Immature natural killer cell (primary cell): ENCODE measurements at places on chromosomes 2 and 18. TPM values are rescaled to one million over a fixed set of nuclear protein-coding genes. Genes with fewer than 3 reads are reported as not detected.

- no peak for DNase-seq
These were observed 80.3 kb upstream of the TTC39C start for GRCh38 chr18:23934252-23934651.

GRCh38 chr2:84102274-84102673, 356.8 kb downstream of the SUCLG1 start:
- no peak for DNase-seq

DNA sequence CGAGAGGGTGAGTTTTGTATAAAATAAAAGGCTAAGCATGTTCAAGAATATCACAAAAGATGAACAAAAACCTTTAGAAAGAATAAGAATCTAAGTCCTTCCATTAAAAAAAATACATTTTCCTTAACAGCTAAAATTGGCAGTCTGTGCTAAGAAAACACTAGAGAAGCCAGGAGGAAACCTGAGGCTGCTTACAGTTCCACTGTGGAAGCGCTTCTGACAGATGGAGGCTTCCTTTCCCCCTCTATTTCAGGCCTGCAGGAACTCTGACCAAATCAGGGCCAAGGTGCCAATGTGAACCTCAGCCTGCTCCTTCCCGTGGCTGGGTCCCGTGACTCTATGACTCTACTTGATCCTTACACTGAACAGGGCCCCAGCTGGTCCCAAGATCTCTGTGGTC, 108.1 kb upstream of the ARHGAP28 start:
- DNase-seq, result no peak

DNA sequence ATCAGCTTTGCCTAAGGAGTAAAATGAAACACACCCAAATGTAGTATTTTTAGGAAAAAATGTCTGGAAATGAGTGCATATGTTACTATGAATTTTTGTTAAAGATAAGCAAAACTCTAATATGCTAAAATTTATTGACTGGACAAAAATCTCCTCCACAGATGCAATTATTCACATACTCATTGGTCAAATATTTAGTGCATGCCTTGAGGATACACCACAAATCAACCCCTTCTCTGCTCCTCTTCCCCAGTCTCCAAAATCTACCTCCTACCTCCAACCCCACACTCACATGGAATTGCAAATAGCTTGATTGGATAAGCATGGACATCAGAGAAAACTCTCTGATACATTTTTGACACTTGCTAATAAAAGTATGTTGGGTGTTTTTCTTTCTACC, 95.6 kb upstream of the CDC42EP3 start:
- no peak for DNase-seq

DNA sequence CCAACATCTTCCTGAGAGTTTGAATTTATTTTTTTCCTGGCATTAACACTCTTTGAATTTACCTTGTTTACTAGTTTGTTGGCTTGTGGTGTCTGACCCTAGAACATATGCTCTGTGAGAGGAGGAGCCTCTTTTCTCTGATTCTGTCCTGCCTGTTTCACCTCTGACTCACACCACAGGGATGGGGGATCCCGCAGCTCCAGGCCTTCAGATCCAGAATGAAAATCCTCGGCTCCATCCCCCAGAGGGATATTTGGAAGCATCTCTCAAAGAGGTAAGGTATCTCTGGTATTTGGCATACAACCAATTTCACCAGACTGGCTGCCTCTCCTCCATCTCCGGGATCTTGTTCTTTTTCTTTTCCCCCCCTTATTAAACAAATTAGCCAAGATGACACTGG, 104.7 kb downstream of the GPR39 start:
- no peak for DNase-seq

- no peak for DNase-seq
These were observed 168.7 kb downstream of the TNS1 start for GRCh38 chr2:217834057-217834620.

DNA sequence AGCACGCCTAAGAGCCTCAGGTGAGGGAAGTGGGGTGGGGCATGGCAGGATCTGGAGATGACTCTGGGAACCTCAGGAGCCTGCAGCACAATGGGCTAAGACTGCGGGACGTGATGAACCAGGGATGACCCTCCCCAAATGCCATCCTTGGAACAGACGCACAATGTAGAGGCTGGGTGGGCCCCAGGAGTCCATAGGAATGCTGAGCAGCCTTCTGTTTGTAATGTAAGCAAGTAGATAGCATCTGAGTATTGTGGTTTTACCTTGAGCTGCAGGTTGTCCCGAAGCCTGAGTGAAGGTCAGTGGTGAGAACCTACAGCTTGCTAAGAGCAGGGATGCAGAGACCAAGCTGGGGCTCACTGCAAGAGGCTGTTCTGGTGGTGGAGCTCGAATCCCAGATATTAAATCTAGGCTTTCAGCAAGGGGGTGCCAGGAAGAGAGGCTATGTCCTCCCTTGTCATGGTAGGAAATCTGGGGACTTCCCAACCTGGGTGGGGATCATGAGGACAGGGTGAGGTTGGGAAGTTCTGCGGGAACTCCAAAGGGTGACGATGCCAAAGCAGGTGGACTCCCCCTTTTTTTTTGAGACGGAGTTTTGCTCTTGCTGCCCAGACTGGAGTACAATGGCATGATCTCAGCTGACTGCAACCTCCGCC, 5.8 kb downstream of the SCTR start:
- no peak for DNase-seq

DNA sequence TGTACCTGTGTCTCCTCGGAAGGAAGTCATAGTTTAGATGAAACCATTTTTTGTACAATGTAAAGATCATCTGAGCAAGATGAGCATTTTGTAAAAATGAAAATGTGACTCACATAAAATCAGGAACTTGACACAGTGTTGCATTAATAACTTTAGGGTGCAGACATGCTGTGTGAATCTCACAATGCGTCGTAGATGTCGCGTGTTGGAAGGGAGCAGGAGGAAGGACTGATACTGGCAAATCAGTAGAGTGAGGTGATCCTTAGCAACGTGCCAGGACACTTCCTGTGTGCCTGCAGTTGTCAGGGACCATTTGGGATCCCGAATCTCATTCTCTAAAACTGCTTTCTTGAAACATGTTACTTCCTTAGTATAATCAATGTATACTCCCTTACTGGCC, 103.1 kb downstream of the SH3BP4 start:
- DNase-seq, result no peak

DNA sequence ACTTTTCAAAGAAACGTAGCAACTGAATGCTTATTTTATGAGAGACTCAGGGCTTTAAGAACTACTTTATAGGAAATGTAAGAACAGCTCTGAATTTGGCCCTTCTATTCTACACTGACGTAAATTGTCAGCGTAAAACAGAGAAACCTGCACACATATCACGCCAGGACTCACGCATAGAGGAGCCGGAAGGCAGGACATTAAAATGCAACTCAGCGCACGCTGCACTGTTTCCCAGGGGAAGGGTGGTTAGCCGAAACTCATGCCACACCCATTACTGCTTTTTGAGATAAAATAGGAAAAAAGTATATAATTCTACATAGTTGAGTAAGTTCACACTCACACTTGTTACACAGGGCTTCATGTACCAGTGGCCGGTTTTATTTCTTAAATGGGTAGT, 7.4 kb downstream of the TUBB6 start:
- DNase-seq, result no peak

- DNase-seq, result no peak
These were observed 109.9 kb downstream of the SLC4A3 start for GRCh38 chr2:219737270-219737691.

GRCh38 chr2:185227391-185227790, 511.2 kb upstream of the FSIP2 start:
- DNase-seq, result no peak

DNA sequence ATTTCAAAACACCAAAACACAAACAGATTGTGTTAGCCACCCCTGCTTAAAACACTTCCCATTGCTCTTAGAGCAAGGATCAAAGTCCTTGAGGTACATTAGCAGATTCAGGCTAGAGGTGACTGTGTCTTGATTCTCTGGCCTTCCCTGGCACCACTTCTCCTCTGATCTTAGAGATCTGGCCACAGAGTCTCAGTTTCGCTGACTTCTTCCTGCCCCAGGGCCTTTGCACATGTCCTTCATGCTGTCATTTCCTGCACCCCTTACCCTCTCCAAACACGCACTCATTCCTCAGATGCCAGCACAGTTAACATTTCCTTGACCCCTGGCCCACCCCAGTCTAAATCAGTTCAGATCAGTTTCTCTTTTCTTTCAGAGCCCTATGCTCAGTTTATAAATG, 16.9 kb downstream of the CXCR4 start:
- DNase-seq, result no peak

DNA sequence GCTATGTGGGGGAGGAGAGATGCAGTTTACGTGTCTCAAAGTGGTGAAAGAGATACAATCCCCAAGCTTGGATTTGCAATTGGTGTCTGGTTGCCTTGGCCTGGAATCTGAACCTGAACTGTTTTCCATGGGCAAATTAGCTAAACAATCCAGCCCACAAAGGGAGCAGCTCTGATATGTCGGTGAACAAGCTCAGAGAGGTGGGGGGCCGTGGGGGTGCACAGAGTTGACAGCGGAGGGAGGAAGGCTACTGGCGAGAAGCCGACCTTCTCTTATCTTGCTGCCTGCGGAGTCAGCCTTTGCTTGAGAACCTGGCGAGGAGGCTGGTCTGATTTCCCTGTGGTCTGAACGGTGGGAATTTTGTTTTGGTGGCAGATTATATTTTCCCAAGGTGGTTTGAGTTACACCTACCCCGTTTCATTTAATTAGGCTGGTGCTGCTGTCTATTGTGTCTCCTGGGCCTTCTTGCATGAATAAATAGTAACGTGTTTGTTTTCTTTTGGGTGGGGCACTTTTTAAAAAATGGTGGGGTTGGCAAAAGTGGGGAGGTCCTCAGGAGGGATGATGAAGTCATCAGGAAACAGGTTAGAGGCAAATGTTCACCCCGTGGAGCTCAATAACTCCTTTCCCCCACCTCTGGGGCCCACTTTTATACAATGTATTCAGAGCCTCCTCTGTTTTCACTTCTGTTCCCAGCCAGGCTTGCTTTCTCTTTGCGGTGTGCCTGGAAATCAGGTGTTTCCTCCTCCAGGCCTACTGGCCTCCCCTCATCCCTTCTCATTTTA, 80.9 kb upstream of the IGFBP5 start:
- no peak for DNase-seq

DNA sequence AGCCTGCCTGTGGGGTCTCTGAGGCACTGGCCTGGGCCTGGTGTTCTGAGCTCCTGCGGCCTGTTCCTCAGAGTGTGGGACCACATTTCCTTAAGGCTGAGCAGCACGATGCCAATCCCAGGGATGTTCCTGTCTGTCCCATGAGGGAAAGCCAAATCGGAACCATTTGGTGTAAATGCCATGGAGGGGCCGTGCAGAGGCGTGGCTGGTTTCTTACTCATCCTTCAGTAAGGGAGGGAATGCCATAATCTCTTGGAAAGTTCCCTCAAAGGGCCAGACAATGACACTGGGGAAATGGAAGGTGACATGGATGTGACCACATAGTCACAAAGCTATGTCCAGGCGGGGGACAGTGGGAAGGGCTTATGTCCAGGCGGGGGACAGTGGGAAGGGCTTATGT, 14.4 kb upstream of the PTMA start:
- DNase-seq, result no peak

GRCh38 chr2:108920686-108921085, 68.3 kb downstream of the EDAR start:
- DNase-seq, result no peak

GRCh38 chr2:206083602-206084438, 2.2 kb downstream of the INO80D start:
- peak; percentile 18 for DNase-seq

DNA sequence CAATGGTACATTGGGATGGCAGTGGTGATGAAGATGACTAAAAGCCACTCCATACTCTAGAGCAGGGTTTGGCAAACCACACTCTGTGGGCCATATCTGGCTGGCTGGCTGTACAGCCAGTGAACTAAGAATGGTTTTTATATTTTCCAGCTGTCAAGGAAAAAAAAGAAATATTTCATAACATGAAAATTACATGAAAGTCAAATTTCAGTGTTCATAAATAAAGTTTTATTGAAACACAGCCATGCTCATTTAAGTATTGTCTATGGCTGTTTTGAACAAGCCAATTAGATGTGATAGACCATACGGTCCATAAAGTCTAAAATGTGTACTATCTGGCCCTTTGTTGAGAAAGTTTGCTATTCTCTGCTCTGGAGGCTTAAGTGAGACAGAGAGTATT, 1.5 kb downstream of the TTC21B start:
- DNase-seq, result no peak

DNA sequence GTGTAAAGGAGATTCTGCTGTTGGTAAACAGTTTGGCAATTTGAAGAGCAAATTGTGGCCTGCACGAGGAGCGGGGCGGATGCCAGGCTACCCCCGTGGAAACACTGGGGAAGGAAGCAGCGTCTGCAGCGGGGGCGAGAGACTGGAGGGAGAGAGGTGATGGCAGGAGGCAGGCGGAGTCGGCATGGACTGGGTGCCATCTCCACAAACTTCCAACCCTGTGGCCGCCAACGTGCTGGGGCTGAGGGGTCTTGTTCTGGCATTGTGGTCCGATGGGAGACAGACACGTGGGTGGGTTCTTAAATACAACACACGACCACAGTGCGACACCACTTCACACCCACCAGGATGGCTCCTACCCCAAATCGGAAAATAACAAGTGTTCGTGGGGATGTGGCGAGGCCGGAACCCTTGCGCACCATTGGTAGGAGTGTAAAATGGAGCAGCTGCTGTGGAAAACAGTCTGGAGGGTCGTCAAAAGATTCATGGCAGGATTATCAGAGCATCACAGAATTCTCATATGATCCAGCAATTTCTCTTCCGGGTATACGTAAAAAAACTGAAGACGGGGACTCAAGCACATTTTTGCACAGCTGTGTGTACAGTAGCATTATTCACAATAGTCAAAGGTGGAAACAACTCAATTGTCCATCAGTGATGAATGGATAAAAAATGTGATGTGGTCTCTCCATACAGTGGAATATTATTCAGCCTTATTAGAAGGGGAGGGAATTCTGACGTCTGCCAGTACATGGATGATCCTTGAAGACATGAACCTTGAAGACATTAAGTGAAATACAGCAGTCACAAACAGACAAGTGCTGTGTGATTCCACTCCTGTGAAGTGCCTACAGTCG, 82.4 kb upstream of the HPCAL1 start:
- no peak for DNase-seq

DNA sequence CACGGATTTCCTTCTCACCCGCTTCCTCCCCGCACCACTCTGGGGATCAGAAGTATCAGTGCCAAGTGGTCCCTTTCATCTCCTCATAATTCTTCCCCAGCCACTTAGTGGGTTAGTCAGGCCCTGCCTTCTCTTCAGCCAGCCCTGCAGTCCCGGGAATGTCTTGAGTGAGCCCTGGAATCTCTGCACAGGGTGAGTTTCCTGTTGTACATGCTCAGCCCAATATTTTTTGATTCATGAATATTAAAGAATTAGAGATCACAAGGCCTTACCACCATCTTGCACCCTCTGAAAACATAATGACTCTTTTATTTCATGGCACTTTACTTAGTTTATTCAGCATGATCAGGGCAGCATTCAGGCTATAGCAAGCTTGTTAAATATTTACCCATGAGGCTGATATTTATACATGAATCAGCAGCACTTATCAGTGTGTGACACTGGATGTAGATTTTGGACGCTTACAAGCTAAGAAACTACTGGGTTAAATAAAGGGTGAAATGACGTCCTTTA, 159.4 kb upstream of the FOSL2 start:
- DNase-seq, result no peak

Gene SH3BP4
- polyA plus RNA-seq, result 2.3 TPM

Gene FTCDNL1
- not detected for polyA plus RNA-seq

Gene BCL11A
- 0.69 TPM for polyA plus RNA-seq

Gene MAP2
- not detected for polyA plus RNA-seq

Gene PTPN18
- polyA plus RNA-seq, result 89.4 TPM

Gene MAPK4
- polyA plus RNA-seq, result not detected

Gene GKN1
- not detected for polyA plus RNA-seq
